ENCODE measurements at places on chromosomes 13 and 19.
A peak's percentile ranks its signal among the peaks of the same experiment; 100 is the strongest.

DNA sequence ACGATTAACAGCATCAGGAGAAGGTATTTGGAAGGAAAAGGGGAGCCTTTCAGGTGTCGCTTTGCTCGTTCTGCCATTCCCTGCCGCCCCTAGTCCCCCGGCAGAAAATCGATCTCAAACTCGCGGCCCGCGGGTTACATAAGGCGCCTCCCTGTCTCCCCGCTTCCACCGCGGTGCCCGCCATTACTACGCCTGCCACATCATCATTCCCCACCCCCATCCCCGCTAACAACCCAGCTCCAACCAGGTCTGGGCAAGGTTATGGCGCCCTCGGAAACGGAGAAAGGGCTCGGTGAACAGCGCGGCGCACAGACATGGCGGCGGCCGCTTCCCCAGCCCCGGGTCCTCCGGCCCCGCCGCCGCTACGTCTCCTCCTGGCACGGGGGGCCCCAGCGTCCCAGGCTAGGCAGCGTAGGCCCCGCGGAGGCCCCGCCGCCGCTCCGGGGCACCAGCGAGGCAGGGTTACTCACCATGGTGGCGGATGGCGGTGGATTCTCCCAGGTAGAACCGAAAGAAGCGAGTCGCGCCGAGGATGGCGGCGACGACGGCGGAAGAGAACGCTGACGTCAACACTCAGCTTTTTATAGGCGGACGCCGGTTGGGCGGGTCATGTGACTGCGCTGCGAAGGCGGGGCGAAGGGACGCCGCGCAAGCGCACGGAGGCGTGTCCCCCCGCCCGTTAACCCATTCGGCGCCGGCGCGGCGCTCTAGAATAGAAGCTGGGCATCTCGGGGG, at the start of gene EEF2:
Gene EEF2 (minus strand): TSS at position 556 of the 735 bp plus-strand sequence. CDS start 83 bp downstream, at position 473.
- DNase-seq: peak; percentile 76

DNA sequence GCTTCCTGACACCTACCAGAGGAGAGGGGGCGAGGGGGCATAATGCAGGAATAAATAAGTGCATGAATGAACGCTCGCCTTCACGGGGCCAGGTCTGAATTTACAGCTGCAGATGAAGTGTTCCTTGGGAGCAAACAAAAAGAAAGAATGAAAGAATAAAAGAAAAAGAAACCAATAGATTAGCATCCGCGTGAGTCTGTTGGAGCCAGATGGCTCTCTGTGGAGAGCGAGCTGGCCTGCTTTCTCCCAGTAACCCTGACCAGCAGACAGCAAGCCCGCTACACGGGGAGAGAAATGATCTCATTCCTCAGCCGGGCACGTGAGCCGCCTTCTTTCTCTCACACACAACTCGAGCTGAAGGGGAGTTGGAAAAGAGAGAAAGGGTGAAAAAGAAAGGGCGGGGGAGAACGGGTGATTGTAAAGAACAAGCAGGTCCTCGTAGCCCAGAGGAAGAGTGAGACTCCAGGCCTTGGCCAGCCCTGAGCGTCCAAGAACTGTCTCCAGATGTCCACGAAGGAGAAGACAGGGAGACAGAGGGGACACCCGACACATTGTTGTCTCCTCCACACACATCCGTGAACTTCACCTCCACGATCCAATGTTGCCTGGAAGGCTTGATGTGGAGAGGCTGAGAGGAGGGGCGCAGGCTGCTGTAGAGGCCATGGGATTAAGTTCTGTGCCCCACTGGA, 81.4 kb downstream of the RNASEH2B start:
- DNase-seq: no peak

DNA sequence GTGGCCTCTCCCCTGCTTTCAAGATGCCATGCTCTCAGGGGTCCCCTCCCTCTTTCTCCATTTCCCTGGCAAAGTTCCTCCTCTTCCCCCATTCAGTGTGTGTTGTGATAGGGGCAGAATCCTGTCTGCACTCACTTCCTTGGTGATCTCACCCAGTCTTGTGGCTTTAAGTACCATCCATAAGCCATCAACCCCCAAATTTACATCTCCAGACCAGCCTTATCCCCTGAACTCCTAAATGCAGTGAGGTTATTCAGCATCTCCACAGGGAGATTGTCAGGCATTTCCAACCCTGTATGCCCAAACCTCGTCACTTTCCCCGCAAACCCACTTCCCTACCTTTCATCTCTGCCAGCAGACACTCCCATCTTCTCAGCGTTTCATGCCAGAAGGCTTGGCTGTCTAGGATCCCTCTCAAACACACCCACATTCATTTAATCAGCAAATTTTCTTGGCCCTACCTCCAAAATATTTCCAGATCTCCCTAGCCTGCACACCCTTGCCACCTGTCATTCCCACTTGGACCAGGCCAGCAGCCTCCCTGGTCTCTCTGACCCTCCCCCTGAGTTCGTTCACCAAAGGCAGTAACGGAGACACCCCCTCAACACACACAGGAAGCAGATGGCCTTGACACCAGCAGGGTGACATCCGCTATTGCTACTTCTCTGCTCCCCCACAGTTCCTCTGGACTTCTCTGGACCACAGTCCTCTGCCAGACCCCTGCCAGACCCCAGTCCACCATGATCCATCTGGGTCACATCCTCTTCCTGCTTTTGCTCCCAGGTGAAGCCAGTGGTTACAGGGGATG, at the start of gene HCST:
Gene HCST (plus strand): TSS at position 676 of the 808 bp plus-strand sequence. CDS start 65 bp downstream, at position 741.
- DNase-seq: no peak

DNA sequence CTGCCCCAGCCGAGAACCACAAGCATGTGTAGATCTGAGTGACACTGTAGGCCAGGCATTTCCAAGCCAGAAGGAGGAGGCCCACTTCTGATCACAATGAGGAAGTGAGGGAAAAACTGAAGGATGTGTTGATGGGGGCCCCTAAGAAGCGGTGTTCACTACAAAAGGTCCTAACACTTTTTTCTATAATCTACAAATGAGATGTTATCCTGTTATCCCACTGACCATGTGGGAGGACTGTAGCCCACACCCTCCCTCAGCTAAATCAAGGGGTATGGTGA, 99.0 kb upstream of the MCF2L start:
- DNase-seq: no peak

- no peak for DNase-seq
Observed at GRCh38 chr19:44685877-44686276, 13.1 kb upstream of the CEACAM16 start.

DNA sequence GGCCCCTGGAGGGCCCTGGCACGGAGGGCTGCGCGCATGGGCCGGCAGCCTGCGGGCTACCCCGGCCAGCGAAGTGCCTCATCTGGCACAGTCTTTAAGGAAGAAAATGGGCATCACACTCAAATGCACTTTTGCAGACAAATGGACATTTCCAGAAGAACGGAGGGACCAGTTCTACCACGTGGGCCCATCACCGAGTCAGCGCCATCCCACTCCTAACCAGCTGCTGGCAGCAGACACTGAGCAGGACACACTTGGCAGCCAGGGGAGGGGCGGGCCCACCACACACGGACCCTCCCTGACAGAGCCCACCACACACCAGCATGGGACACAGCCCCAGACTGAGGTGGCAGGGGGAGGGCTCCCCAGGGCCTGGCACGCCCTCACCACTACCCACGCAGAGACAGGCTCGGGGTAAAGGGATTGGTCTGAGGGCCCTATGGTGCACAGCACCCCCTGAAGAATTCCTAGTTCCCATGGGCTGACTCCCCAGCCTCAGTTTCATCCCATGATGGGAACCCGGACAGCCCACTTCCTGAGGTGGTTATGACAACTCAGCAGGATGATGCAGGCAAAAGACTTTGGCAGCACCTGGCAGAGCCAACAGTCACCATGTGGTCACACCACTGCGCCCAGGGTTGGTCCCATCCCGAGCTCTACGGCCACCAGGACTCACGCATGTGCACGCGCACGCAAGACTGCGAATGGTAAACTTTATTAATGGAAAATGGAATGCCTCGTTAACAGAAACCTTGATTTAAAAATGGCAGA, 18.7 kb upstream of the TINCR start:
- no peak for DNase-seq

GRCh38 chr19:56823956-56824355, 16.6 kb downstream of the PEG3 start:
- no peak for DNase-seq

GRCh38 chr13:72868229-72868628, 86.3 kb downstream of the PIBF1 start:
- DNase-seq: no peak

- DNase-seq: peak; percentile 64
Observed at GRCh38 chr19:2588081-2588777, 112.3 kb downstream of the GADD45B start.

GRCh38 chr19:35990771-35991730, 3.9 kb upstream of the SDHAF1 start:
- DNase-seq: no peak

DNA sequence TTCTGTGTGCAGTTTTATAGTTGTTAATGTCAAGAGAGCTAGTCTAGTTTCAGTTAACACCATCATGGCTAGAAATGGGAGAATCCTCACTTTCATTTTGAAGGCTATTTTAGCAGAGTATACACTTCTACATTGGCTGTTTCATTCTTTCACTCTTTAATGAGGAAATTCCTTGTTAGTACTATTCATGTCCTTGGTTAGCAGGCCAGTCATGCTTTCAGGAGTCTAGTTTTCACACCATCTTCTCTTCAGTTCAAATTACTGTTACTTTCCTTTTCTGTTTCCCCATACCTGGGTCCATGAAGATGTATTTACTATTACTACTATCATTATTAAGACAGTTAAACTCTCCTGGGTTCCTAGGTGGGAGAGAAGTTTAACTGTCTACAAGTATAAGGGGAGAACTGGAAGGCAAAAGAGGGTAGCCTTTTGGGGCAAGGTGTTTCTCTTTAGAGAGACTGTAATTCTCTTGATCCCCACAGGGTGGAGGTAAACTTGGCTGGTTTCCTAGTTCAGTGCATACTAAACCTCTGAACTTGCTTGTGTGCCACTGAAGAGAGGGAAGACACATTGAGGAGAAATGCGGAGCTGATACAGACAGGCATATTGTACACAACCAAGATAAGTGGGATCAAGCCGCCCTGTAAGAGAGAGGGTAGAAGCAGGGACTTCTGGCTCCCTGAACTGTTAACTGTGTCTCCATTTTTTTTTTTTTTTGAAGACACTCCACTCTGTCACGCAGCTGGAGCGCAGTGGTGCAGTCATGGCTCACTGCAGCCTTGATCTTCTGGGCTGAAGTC, 41.3 kb upstream of the IGFL4 start:
- no peak for DNase-seq

DNA sequence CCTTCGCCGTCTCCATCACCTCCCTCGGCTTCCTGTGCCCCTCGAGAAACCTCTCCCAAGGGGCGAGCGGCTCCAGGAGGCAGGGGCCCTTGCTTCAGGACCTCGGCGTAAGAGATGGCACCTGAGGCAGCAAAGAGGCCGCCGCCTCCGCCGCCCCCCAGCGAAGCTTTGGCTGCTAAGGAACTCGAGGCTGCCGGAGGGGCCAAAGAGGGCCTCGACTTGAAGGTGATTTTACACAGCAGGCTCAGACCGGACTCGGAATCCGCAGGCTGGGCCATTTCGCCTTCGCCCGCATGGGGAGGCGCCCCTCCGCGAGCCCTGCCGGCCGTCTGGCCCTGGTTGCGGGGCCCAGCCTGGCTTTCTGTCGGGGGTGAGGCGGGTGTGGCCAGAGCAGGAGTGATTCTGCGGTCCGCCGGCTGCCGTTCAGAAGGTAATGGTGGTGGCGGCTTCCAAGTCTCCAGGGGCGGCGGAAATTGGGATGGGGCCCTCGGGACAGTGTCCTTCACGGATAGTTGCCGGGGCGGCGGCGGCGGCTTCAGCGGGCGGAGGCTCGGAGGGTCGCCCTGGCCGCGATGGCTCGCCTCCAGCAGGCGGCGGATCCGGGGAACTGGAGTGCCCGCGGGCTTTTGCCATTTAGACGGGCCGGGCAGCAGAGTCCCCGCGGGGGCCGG, 1.4 kb downstream of the GGN start:
- no peak for DNase-seq

DNA sequence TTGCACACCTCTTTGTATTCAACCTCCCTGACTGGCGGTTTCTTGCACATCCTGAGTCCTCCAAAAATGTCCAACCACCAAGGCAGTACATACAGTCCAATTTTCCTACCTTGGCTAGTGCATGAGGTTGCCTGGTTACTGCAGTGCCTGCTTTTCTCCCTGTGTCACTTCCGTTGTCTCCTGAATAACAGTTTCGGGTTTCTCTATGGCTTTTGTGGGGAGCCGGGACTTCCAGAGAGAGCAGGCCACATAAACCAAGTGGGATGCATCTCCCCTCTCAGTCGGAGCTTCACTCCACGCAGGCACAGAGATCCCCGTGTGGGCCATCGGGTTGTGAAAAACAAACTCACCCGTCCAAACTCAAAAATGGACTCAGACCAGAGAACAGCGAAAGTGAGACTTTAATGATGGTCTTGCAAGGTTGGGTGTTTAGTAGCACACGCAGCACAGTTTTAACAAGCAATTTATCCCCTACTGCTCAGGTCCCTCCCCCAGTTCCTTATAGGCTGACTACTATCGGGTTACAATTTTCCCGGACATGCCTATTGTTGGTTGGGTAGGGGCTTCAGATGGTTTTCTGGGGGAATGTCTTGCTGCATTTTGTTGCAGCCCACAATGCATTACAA, 173.1 kb downstream of the POU4F1 start:
- DNase-seq: no peak

- DNase-seq: no peak
Observed at GRCh38 chr13:45310341-45311131, 30.4 kb downstream of the TPT1 start.

- no peak for DNase-seq
Observed at GRCh38 chr13:24038841-24039330, 121.6 kb upstream of the SPATA13 start.

DNA sequence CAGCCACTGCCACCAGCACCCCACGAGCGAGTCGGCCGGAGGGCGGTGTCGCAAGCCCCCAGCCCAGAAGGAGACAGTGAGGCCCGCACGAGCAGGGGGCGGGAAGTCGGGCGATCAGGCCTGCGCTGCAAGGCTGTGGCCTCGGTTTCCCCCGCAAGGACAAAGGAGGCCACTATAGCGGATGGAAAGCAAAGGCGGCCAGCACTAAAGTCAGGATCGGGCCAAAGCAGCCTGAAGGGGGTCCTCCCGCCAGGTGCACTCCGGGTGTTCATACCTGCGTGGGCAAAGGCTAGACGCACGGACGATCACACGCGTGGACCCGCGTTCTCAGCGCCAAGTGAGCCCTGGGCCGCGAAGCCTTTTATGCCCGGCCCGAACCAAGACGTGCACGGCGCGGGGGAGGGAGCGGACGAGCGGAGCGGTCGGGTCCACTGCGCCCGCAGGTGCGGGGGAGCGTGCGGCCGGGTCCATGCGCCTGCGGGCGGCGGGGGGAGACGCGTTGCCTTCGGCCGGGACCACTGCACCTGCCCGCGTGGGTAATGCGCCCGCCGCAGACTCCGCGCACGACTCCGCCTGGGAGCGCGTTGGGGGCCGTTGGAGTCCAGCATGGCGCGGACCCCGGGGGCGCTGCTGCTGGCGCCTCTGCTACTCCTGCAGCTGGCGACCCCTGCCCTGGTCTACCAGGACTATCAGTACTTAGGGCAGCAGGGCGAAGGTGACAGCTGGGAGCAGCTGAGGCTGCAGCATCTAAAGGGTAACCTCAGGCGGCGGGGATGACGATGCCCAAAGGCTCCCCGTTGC, at the start of the genes PRDX2 and THSD8:
Gene PRDX2 (minus strand): TSS at position 335 of the 801 bp plus-strand sequence. CDS start 539 bp downstream, outside the sequence.
Gene THSD8 (plus strand): TSS at position 604 of the 801 bp plus-strand sequence. CDS start 3 bp downstream, at position 607.
- DNase-seq: peak; percentile 62

GRCh38 chr13:46126056-46126455, 21.2 kb upstream of the CPB2 start:
- no peak for DNase-seq
